Stimulated activated naive B cell treated with anti-CD40 and anti-IgM and Interleukin-4, amounts not matched to agents 10 μg/mL and 1 μg/mL and 100 μg/mL, for 72 hours (primary cell): ENCODE measurements at places on chromosomes 5 and 9.

- H3K36me3 ChIP-seq: peaks cover 3% of the 10 kb centered on the region
- no peaks in the 10 kb centered on the region for H3K4me1 ChIP-seq
- H3K27ac ChIP-seq: no peak overlapping the region
- H3K27me3 ChIP-seq: no peaks in the 10 kb centered on the region
- no peak overlapping the region for H3K4me3 ChIP-seq
- DNase-seq: no peak
Observed at GRCh38 chr5:172371684-172372083, 82.6 kb downstream of the SH3PXD2B start.

DNA sequence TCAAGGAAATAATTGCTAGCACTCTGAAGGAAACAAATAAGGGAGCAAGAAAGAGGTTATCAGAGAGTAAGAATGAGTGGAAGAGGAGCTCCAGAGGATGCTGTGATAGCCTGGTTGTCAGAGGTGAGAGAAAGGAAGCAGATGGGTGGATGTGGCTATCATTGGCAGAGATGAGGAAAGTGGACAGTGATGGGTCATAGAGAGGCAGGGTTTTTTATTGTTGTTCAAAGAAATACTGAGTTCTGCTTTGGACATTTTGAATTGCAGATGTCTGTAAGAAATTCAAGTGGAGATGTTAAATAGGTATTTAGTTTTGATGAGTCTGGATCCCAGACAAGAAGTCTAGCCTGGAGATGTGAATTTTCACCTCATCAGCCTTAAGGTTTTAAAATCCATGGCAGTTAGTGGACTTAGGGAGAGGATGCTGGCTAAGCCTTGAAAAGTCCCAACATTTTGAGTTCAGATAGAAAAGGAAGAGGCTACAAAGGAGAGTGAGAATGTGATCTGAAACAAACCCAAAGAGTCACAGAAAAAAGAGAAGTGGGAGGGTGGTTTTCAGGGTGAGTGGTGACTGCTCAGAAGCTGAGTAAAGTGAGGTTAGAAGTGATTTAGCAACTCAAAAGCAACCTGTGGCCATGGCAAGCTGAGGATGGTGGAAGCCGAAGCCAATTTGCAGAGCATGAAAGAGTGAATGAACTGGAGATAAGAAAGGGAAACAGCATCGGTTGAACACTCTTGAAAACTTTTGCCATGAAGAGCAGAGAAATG lies 50.4 kb downstream of the PPIC start:
- H3K4me3 ChIP-seq: peak overlapping the region; percentile 1
- H3K27ac ChIP-seq: peak overlapping the region; percentile 4
- H3K27me3 ChIP-seq: peaks cover 4% of the 10 kb centered on the region
- DNase-seq: peak; percentile 18
- peaks cover 21% of the 10 kb centered on the region for H3K4me1 ChIP-seq
- H3K36me3 ChIP-seq: no peaks in the 10 kb centered on the region

GRCh38 chr5:8829323-8830029 lies 716.4 kb downstream of the SEMA5A start:
- no peaks in the 10 kb centered on the region for H3K4me1 ChIP-seq
- no peak for DNase-seq
- H3K4me3 ChIP-seq: no peak overlapping the region
- no peaks in the 10 kb centered on the region for H3K36me3 ChIP-seq
- H3K27ac ChIP-seq: no peak overlapping the region

- DNase-seq: peak; percentile 7
- H3K27ac ChIP-seq: peak overlapping the region; percentile 95
- H3K27me3 ChIP-seq: no peaks in the 10 kb centered on the region
- H3K4me1 ChIP-seq: peaks cover 24% of the 10 kb centered on the region
Observed at GRCh38 chr5:149358294-149358651, 427 bp downstream of the PCYOX1L start.

GRCh38 chr5:169374761-169375160 lies 73.8 kb upstream of the SLIT3 start:
- no peaks in the 10 kb centered on the region for H3K4me1 ChIP-seq
- no peak overlapping the region for H3K27ac ChIP-seq
- H3K4me3 ChIP-seq: no peak overlapping the region
- no peaks in the 10 kb centered on the region for H3K27me3 ChIP-seq
- no peak for DNase-seq

- H3K27ac ChIP-seq: no peak overlapping the region
- peaks cover 15% of the 10 kb centered on the region for H3K4me1 ChIP-seq
- H3K27me3 ChIP-seq: no peaks in the 10 kb centered on the region
- DNase-seq: no peak
Observed at GRCh38 chr9:123562844-123563346, 206.9 kb downstream of the CRB2 start.

- no peak overlapping the region for H3K27ac ChIP-seq
- H3K36me3 ChIP-seq: peaks cover 5% of the 10 kb centered on the region
- no peak overlapping the region for H3K4me3 ChIP-seq
- H3K27me3 ChIP-seq: peaks cover 7% of the 10 kb centered on the region
Observed at GRCh38 chr5:150146235-150146634, 9.4 kb downstream of the PDGFRB start.

DNA sequence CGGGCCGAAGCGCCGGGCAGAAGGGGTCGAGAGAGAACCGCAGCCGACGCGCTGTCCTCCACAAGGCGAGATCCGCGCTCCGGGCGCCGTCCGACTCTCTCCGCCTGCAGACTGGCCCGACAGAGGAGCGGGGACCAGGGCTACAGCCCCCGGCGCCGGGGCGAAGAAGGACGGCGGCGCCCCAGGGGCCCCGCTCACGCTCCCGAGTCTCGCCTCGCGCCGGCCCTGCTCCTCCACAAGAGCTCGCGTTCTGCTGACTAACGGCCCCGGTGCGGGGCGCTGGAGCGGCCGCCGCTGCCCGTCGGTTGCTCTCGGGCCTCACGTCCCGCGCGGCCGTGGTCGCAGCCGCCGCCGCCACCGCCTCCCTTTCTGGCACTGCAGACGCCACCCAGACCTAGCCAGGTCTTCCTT lies 338 bp downstream of the ABHD17B start:
- H3K4me1 ChIP-seq: peaks cover 65% of the 10 kb centered on the region
- H3K27me3 ChIP-seq: no peaks in the 10 kb centered on the region
- DNase-seq: no peak
- peaks cover 13% of the 10 kb centered on the region for H3K36me3 ChIP-seq
- H3K4me3 ChIP-seq: peak overlapping the region; percentile 97

- H3K27me3 ChIP-seq: peaks cover 55% of the 10 kb centered on the region
- H3K27ac ChIP-seq: no peak overlapping the region
- H3K36me3 ChIP-seq: peaks cover 2% of the 10 kb centered on the region
- no peak for DNase-seq
- H3K4me3 ChIP-seq: no peak overlapping the region
Observed at GRCh38 chr5:176180339-176180738, 57.9 kb upstream of the SIMC1 start.

- H3K4me1 ChIP-seq: peaks cover 14% of the 10 kb centered on the region
- H3K27me3 ChIP-seq: no peaks in the 10 kb centered on the region
- no peak for DNase-seq
- peaks cover 31% of the 10 kb centered on the region for H3K36me3 ChIP-seq
Observed at GRCh38 chr9:90899287-90899686, 97.7 kb downstream of the SYK start.

DNA sequence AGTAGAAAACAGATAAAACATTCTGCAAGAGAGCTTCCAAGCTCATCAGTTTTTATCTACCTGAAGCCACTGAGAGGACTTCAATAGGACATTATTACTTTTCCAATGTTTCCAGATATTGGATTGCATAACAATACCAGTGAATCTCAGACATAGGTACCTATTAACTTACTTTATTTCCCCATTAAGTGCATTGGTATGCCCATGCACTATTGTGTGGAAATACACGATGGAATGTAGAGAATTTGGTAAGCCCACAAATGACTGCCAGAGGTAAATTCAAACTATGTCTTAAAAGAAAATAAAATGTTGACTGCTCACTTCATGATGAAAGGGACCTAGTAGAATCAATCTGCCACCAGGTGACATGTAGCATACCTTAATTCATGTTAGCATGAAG lies 48.1 kb upstream of the PRR16 start:
- H3K27me3 ChIP-seq: no peaks in the 10 kb centered on the region
- H3K4me3 ChIP-seq: no peak overlapping the region
- DNase-seq: no peak
- no peak overlapping the region for H3K27ac ChIP-seq
- H3K36me3 ChIP-seq: no peaks in the 10 kb centered on the region

DNA sequence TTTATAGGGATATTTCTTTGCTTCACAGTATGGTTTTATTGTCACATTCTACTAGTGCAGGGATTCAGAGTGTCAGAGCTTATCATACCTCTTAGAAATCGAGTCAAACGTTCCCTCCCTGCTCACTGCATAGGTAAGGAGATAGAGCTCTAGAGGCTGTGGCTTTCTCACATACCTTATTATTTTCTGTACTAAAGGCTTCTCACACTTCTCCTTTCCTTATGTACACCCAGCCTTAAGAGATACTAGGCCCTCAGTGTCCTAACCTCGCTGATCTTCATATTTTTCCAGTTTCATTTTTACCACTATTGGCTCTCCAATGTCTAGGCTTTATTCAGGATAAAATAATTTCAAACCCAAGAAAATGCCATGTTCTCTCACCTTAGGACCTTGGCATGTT lies 297.3 kb upstream of the RIOK2 start:
- DNase-seq: no peak
- no peaks in the 10 kb centered on the region for H3K27me3 ChIP-seq
- no peaks in the 10 kb centered on the region for H3K36me3 ChIP-seq
- H3K4me1 ChIP-seq: peaks cover 3% of the 10 kb centered on the region
- no peak overlapping the region for H3K27ac ChIP-seq
- no peak overlapping the region for H3K4me3 ChIP-seq

DNA sequence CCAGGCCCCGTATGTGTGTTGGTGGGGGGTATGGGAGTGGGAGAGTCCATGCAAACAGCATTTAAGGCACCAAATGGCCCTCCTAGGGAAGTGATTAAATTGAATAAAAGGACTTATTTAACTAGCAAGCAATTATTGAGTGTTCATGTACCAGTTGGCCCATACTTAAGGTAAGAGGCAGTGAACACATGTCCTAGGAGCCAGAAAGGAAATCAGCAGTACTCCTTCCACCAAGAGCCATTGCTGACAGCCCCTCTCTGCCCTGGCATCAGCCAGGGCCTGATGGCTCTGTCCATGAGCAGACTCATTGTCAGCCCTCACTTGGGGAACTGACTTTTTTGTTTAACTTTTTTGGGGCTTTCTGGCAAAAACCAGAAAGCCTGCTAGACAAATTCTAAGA lies 10.4 kb upstream of the SHROOM1 start:
- no peak overlapping the region for H3K27ac ChIP-seq
- H3K4me1 ChIP-seq: no peaks in the 10 kb centered on the region
- DNase-seq: no peak
- no peak overlapping the region for H3K4me3 ChIP-seq
- H3K36me3 ChIP-seq: no peaks in the 10 kb centered on the region

DNA sequence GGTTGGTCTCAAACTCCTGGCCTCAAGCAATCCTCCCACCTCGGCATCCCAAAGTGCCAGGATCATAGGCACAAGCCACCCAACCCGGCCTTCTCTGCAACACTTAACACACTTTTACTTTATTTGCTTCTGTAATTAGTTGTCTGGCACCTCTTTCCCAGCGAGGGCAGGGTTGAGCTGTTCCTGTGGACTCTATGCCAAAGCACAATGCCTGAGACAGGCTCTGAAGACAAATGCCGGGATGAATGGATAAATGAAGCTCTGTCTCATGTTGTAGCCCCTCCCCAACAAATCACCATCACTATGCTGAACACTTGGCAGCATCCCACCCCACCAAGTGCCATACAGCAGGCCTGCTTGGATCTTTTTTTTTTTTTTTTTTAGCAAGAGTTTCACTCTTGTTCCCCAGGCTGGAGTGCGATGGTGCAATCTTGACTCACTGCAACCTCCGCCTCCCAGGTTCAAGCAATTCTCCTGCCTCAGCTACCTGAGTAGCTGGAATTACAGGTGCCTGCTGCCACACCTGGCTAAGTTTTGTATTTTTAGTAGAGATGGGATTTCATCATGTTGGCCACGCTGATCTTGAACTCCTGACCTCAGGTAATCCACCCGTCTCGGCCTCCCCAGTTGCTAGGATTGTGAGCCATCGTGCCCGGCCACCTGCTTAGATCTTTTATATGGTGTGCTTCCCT lies 21.3 kb downstream of the GPX3 start:
- H3K4me3 ChIP-seq: no peak overlapping the region
- H3K27me3 ChIP-seq: no peaks in the 10 kb centered on the region
- peak overlapping the region; percentile 92 for H3K27ac ChIP-seq
- no peak for DNase-seq
- peaks cover 38% of the 10 kb centered on the region for H3K4me1 ChIP-seq
- H3K36me3 ChIP-seq: peaks cover 55% of the 10 kb centered on the region

GRCh38 chr9:78288214-78288892 lies 8.6 kb upstream of the PSAT1 start:
- H3K27ac ChIP-seq: no peak overlapping the region
- no peak overlapping the region for H3K4me3 ChIP-seq
- peaks cover 4% of the 10 kb centered on the region for H3K27me3 ChIP-seq
- DNase-seq: no peak

GRCh38 chr5:16043349-16043965 lies 136.1 kb downstream of the MARCHF11 start:
- no peaks in the 10 kb centered on the region for H3K4me1 ChIP-seq
- no peak for DNase-seq
- H3K4me3 ChIP-seq: no peak overlapping the region
- H3K27ac ChIP-seq: no peak overlapping the region
- H3K36me3 ChIP-seq: no peaks in the 10 kb centered on the region

DNA sequence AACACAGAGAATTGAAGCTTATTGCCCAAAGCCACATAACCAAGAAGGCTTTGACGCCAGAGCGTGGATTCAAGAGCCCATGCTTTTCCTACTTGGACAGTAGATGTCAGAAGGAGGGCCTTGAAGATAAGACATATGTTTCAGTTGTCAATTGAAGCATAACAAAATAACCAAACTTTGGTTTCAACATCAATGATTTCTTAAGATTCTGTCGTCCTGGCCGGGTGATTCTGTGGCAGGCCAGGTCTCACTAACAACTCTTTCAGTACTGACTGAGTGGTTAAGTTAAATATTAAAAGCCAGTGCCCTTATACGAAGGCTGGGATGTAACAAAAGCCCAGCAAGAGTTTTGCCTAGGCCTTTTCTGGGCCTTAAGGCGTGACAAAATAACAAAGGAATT lies 94.0 kb downstream of the RCL1 start:
- peak overlapping the region; percentile 67 for H3K27ac ChIP-seq
- peaks cover 25% of the 10 kb centered on the region for H3K36me3 ChIP-seq

- no peaks in the 10 kb centered on the region for H3K36me3 ChIP-seq
- H3K4me3 ChIP-seq: no peak within 1 kb of the TSS
Observed at GRCh38 chr9:137227054-137227852, at the start of gene RNF224. RNF224 (plus strand) TSS chr9:137227502; CDS start chr9:137228336, 834 bp downstream.

- no peaks in the 10 kb centered on the region for H3K27me3 ChIP-seq
- H3K4me1 ChIP-seq: no peaks in the 10 kb centered on the region
- no peak overlapping the region for H3K27ac ChIP-seq
- DNase-seq: no peak
- H3K4me3 ChIP-seq: no peak overlapping the region
- no peaks in the 10 kb centered on the region for H3K36me3 ChIP-seq
Observed at GRCh38 chr5:160926428-160926827, 74.4 kb upstream of the ATP10B start.

- peaks cover 3% of the 10 kb centered on the region for H3K4me1 ChIP-seq
- H3K27me3 ChIP-seq: peaks cover 21% of the 10 kb centered on the region
- H3K27ac ChIP-seq: no peak overlapping the region
- DNase-seq: no peak
Observed at GRCh38 chr5:96649251-96649662, 12.9 kb upstream of the CAST start.

GRCh38 chr9:12166518-12166917 lies 526.7 kb upstream of the TYRP1 start:
- H3K27ac ChIP-seq: no peak overlapping the region
- H3K36me3 ChIP-seq: no peaks in the 10 kb centered on the region
- H3K4me1 ChIP-seq: no peaks in the 10 kb centered on the region
- no peak overlapping the region for H3K4me3 ChIP-seq
- no peak for DNase-seq
- no peaks in the 10 kb centered on the region for H3K27me3 ChIP-seq
